AG04450 (cell line): ENCODE measurements at places on chromosomes 4 and X.

- DNase-seq: no peak
Observed at GRCh38 chr4:175953960-175954521, 111.6 kb upstream of the WDR17 start.

- no peak for DNase-seq
Observed at GRCh38 chr4:176383273-176384077, 63.7 kb downstream of the SPCS3 start.

DNA sequence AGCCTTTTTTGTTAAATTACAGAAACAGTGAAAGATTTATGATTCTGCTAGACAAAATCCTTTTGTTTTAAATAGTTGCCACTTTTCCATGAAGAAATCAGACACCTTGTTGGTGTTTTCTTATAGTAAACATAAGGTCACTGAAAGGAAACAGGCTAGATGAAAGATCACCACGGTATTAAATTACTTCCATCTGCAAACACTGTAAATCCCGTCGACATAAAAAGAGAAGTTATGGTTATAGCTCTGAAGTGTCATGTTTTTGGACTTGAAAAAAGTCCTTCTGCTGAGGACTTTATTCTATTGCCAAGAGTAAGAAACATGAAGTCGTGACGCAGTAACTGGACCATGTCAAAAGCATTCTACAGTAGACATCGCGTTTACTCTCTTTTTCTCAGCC lies 567.6 kb upstream of the SLIT2 start:
- DNase-seq: no peak

DNA sequence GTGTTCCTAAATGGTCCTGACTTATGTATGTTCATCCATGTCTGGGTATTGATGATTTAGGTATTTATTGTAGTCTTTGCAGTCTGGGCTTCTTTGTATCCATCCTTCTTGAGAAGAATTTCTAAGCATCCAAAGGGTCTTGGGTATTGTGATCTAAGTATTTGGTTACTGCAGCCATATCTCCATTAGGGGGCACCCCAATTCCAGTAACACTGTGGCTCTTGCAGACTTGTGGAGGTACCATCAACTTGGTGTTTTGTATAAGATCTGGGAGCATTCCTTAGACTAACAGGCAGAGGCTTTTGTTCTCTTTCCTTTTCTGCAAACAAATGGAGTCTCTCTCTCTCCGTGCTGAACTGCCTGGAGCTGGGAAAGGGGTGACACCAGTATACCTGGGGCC lies 113.7 kb upstream of the NEXMIF start:
- DNase-seq: no peak
